CD4-positive, alpha-beta memory T cell (primary cell): ENCODE measurements at places on chromosomes 7 and 10.

- peaks cover 5% of the 10 kb centered on the region for H3K36me3 ChIP-seq
- H3K27me3 ChIP-seq: no peaks in the 10 kb centered on the region
- no peaks in the 10 kb centered on the region for H3K4me1 ChIP-seq
- no peak overlapping the region for H3K4me3 ChIP-seq
- H3K27ac ChIP-seq: no peak overlapping the region
Observed at GRCh38 chr10:128087146-128087883, 38.9 kb downstream of the MKI67 start.

DNA sequence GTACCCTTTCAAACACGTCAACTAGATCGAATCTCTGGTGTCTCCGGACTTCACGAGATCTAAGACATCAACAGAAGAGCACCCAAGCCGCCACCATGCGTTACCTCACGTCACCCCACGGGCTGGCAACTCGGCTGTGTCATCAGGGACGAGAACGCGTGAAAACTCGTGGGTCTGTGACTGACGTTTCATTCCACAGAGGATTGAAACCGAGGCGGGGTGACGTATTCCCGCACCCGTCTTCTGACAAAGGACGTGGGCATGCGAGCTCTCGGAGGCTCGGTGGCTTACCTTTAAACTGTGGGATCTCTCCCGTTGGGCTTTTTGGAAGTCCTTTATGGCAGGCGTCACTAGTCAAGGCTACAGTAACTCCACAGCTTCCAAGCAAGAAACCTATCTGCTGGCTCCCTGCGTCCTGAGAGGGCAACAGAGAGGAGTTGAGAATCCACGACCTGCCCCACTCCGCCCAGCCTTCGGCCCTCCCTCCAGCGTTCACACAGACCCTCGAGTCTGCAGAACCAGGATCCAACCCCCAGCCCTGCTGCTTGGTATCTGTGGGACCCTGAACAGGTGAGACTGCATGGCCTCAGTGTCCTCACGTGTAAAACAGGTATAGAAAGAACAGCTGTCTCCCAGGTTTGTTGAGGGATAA lies 255.3 kb downstream of the ZMYND11 start:
- no peaks in the 10 kb centered on the region for H3K27me3 ChIP-seq
- no peaks in the 10 kb centered on the region for H3K4me1 ChIP-seq
- no peak overlapping the region for H3K27ac ChIP-seq
- H3K4me3 ChIP-seq: no peak overlapping the region
- H3K36me3 ChIP-seq: no peaks in the 10 kb centered on the region
- no peak for DNase-seq

DNA sequence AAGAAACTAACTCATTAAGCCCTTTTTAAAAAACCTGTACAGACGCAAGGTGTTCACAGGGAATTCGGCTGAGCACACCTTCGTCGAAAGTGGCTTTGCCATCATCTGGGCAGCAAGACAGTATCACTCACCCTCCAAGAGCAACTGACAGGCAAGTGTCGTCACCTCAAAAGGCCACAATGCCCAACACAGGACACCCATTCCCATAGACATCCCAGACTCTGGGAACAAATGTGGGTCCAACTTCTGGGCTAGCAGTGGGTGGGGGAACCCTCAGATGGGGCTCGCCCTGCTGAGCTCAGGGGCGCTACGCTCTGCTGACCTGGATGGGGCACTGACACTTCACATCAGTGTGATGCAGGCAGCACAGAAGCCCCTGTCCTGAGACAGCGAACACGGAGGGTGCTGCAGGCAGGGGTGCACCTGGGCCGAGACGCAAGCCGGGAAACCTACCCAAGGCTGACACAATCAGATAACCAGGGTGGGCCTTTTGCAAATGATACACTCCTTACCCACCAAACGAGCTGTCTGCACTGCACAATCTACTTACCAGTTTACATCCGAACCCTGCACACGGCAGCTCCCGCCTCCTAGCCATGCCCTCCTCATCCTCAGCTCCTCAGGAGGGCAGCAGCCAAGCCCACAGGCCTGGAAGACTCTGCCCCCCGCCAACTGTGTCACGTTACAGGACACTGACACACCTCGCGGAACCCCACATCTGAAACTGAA lies 1.7 kb downstream of the DIP2C start:
- DNase-seq: no peak
- H3K36me3 ChIP-seq: no peaks in the 10 kb centered on the region
- H3K27me3 ChIP-seq: no peaks in the 10 kb centered on the region
- H3K4me3 ChIP-seq: no peak overlapping the region

- H3K27ac ChIP-seq: no peak overlapping the region
- H3K36me3 ChIP-seq: no peaks in the 10 kb centered on the region
- H3K4me1 ChIP-seq: no peaks in the 10 kb centered on the region
Observed at GRCh38 chr10:125201108-125201524, 40.8 kb upstream of the CTBP2 start.

DNA sequence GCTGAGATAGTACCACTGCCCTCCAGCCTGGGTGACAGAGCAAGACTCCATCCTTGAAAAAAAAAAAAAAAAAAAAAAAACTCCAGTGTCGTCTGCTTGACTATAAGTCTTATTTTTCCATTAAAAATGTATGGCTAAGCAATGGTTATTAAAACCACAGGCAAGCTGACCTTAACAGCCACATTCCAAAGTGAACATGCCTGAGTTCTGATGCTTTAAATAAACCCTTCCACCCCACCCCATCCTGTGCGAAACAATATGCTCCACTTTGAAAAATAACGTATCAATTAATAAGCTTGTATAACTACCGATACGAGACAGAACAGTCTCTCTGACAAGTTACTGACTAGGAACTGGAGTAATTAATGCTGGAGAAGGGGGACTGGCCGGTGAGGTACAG lies 63.7 kb downstream of the LARP4B start:
- peaks cover 21% of the 10 kb centered on the region for H3K36me3 ChIP-seq
- no peak overlapping the region for H3K27ac ChIP-seq
- no peak overlapping the region for H3K4me3 ChIP-seq
- H3K27me3 ChIP-seq: no peaks in the 10 kb centered on the region
- no peak for DNase-seq

DNA sequence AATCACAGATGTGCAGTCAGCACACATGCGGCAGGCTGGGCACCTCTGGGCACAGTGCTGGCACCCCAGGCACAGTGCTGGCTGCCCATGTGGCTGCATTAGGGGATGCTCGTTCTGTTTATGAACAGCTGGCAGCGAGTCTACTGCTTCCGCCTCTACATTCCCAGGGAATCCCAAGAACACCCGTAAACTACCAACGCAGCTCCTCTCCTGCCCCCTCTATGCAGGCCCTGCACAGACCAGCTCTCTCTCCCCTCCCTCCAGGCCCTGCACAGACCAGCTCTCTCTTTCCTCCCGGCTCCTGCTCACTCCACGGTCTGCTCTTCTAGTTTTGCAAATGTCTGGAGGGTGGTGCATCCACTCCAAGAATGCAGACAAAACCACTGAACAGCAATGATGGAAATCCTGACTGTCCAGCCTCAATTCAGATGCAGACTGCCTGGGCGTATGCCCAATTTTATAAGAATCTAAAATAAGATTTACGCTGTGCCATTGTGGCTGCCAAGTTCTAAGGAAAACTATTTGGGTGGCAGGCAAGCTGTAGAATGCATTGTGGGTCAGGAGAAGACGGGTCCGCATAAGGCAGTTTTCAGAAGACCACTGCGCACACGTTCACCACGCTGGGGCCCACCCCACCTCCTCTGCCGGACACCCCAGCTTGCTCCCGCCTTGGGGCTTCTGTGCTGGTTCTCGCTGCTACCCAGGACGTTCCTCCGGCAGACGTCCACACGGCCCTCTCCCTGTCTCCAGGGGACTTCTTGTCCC lies 234.6 kb downstream of the ZMYND11 start:
- no peak overlapping the region for H3K27ac ChIP-seq
- H3K27me3 ChIP-seq: no peaks in the 10 kb centered on the region
- no peaks in the 10 kb centered on the region for H3K4me1 ChIP-seq
- no peak overlapping the region for H3K4me3 ChIP-seq

GRCh38 chr10:92914478-92915325 lies 66.4 kb downstream of the EXOC6 start:
- no peaks in the 10 kb centered on the region for H3K36me3 ChIP-seq
- peak; percentile 40 for DNase-seq
- H3K4me1 ChIP-seq: no peaks in the 10 kb centered on the region

DNA sequence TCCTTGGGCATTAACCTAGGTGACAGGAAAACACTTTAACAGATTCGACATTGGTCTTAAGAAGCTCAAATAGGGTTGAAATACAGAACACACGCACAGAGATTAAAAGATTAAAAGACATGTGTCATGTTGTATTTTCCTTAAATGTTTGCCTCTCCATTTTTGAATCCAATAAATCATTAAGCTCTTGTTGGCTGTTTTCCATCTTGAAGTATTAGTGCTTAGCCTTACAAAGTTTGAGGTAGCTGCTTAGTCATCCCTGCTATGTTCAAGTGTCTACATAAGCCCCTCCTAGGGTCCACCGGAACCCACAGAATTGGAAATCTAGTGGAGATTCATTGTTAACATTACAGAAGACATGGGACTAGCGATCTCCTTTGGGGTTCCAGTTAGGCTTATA lies 12.7 kb upstream of the GJD4 start:
- no peaks in the 10 kb centered on the region for H3K36me3 ChIP-seq
- no peaks in the 10 kb centered on the region for H3K4me1 ChIP-seq
- no peaks in the 10 kb centered on the region for H3K27me3 ChIP-seq
- no peak for DNase-seq
- no peak overlapping the region for H3K4me3 ChIP-seq

- DNase-seq: no peak
- no peak overlapping the region for H3K4me3 ChIP-seq
- no peaks in the 10 kb centered on the region for H3K36me3 ChIP-seq
- H3K27ac ChIP-seq: no peak overlapping the region
- no peaks in the 10 kb centered on the region for H3K27me3 ChIP-seq
Observed at GRCh38 chr10:128843972-128844371, 623.1 kb upstream of the MGMT start.

DNA sequence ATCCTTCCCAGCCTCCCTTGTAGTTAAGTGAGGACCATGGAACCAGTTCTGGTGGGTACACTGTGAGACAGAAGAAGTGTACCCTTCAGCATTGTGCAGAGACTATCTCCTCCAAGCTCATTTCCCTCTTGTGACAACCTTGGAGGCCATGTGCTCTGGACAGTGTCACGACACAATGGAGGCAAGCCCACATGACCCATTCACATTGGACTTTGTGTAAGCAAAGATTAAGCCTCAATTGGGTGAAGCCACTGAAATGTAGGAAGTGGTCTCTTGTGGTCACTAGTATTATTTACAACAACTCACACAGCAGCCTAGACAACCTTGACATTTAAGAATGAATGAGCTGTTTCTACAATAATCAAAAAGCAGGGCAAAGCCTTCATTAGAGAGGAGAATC lies 124.2 kb downstream of the INHBA start:
- H3K36me3 ChIP-seq: no peaks in the 10 kb centered on the region
- H3K27ac ChIP-seq: no peak overlapping the region
- H3K27me3 ChIP-seq: no peaks in the 10 kb centered on the region

DNA sequence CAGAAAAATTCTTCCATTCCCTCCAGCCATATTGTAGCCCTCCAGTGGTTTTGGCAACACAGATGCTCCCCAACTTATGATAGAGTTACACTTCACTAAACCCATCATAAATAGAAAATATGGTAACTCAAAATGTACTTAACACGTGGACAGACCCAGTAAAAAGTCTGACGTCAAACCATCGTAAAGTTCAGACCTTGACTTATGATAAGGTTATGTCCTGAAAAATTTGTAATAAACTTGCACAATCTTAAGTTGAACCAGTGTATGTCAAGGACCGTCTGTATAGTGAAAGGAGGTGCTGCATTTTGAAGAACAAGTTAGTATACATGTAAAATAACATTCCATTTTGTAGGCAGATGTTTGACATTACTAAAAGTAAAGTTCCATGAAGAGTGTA lies 142.8 kb downstream of the NSUN6 start:
- no peaks in the 10 kb centered on the region for H3K4me1 ChIP-seq
- no peak overlapping the region for H3K27ac ChIP-seq
- no peak for DNase-seq
- no peaks in the 10 kb centered on the region for H3K27me3 ChIP-seq
- no peak overlapping the region for H3K4me3 ChIP-seq
